ENCODE measurements at places on chromosomes 7 and 10. TPM values are rescaled to one million over a fixed set of nuclear protein-coding genes. Genes with fewer than 3 reads are reported as not detected.

Gene WNT16
- not detected for total RNA-seq

Gene NAMPT
- total RNA-seq = 1,006 TPM

- DNase-seq = no peak
Observed at GRCh38 chr10:75403939-75404814, 2.6 kb upstream of the ZNF503 start.

- DNase-seq = peak; percentile 13
Observed at GRCh38 chr7:100826514-100827329, 601 bp downstream of the EPHB4 start.

DNA sequence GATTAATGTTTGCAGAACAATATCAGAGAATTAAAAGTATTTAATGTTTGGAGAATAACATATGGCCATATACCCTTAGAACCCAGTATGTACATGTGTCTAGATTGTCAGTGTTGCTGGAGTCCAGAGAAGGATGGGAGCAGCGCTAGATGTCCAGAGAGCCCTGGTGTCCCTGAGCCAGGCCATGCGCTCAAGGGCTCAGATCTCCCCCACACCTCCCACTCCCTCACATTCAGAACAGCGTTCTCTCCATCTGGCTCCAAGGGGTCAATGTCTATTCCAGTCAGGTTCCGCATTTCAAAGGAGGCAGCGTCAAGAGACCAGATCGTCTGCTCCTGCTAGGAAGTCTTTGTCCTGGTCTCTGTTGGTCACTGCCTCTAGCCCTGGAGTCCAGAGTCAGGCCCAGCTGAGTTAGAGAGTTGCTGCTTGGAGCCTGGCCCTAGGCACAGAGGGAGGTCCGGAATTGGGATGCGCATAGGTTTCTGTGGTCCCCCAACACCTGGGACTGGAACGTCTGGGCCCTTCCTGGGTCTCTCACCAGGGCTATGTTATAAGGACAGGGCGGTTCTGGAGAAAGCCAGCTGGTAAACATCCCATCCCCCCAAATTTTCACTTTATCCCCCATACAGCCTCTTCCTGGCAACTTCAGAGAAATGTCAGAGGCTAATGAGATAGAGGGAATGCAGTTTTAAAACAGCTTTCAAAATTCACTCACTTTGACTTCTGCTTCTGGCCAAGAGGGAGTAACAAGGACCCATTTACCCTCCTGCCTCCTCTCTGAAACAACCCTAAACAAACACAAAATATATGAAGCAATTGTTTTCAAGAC, 6.5 kb upstream of the WDR86 start:
- DNase-seq = no peak

DNA sequence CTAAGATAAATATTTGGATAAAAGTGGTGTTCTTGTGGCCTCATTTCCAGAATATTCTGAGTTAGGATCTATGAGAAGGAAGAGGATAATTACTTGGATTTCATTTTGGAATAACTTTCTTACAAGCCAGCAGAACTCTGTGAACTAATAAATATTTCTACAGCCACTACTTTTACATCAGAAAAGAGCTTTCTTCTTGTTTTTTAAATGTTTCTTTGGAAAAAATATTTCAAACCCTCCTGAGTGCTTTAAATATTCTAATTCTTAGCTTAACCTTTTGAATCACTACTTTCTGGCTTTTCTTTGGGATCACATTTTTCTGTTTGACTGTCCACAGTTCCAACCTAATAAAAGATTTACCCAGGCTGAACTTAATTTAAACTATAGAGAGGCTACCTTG, 279.2 kb upstream of the PHYHIPL start:
- no peak for DNase-seq

DNA sequence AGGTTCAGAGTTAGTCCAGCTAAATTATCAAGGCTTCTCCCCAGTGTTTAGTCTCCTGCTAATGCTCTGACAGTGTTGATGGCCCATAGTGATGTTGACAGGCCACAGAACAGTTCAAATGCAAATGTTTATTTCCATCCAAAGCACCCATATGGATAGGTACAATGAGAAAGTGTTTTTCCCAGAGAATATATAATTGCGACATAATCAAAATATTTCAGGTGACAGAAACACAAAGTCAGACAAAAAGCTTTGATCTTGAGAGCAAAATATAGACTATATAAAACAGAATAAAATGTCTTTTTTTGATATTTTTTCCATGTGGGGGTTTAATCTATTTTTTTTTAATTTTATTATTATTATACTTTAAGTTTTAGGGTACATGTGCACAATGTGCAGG, 642.3 kb upstream of the SEMA3D start:
- DNase-seq = no peak

Gene RTKN2
- total RNA-seq = 18.7 TPM

- DNase-seq = peak; percentile 41
Observed at GRCh38 chr10:118594392-118595063, 920 bp downstream of the PRLHR start.

Gene SNCG
- not detected for total RNA-seq

DNA sequence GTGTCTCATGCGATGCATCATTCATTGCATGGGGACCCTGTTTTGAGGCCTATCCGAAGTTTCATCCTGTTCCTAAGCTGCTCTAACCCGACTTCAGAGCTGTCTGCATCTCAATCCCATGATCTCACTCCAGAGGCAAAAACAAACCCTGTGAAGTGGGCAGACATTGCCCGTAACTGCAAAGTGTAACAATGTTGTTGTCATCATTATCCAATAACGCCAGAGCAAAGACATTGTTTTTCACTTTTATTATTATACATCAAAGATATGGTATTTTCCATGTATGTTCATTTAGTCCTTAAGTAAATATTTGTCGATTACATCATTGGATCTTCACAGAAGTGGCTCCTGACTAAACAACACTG, 246.7 kb downstream of the KLF6 start:
- DNase-seq = no peak

Gene KCNIP2
- total RNA-seq = 3.1 TPM

All from activated T-cell treated with anti-CD3 and anti-CD28 coated beads, Interleukin-2, amount 50 U/mL, for 72 hours (primary cell).